ENCODE measurements at places on chromosomes 2 and 18. TPM values are rescaled to one million over a fixed set of nuclear protein-coding genes. Genes with fewer than 3 reads are reported as not detected.

DNA sequence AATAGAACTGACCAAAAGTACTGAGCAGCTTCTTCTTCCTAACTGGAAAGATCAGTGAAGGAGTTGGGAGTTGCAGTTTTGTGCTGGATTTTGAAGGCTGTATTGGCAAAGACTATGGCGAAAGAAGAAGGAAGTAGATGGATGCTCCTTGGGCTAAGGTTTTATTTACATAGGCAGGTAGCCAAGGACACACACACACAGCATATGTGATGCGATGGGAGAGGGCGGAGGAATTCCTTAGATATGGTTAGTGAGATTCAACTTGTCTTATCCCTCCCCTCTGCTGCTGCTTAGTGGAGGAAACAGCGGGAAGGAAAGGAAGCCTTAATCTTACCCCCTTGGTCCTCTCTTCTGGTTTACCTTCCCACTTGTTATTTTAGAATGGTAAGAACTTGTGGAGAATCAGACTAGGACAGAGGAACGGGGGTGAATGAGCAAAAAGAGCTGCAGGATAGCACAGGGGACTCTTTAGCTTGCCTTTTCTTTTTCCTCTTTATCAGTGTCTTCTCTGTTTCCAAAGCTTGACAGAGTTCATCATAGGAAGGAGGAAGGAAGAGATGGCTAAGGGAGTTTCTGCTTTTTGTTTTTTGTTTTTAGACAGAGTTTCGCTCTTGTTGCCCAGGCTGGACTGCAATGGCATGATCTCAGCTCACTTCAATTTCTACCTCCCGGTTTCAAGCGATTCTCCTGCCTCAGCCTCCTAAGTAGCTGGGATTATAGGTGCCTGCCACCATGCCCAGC, 87.9 kb downstream of the OSBPL6 start:
- DNase-seq = no peak

DNA sequence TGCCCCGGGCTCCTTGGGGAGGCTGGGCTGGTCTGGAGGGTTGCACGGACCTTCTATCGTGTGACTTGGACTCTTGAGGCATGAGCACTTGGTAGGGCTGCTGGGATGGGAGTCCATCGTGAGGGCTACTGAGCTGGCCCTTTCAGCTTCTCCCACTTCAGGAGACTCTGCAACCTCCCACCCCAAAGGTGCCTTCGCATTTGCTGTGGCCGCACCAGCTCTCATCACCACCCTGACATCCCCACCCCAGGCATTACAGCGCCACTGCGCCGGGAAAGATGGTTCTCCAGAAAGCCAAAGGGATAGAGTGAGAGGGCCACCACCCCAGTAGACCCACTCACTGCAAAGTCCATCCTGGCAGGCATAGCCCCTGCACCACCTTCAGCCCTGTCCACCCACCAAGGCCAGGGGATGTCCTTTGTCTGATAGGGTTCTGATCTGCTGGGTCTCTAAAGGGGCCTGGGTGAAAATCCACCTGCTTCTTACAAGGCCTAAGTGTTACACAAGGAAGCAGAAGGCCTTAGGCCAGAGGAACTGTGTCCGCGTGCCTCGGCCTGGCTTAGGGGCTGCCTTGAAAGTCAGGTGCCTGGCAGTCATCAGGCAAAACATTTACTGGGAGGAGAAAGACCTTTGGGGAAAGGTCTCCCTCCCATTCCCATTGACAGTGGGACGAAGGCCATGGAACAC, 5.1 kb downstream of the EHD3 start:
- no peak for DNase-seq

DNA sequence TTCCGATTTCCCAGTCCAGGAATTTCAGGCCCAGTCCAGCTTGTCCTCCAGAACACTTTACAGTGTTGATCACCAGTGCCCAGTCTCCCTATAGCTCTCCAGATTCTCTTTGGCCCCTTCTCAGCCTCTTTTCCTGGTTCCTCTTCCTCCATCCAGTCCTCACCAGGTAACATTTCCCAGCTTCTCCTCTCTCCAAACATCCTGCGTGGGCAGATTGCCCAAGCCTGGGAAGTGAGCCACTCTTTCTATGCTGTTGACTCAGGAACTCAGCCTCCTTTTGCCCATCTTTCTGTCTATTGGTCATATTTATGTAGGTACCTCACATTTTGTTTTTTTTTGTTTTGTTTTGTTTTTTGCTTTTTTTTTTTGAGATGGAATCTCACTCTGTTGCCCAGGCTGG, 109.4 kb downstream of the LYPD1 start:
- no peak for DNase-seq

Gene ACADL
- not detected for total RNA-seq

Gene ERICH2
- total RNA-seq = not detected
